Hematopoietic multipotent progenitor cell treated with erythropoietin and hydrocortisone succinate and interleukin-3 and kit ligand, for 15 days (in vitro differentiated cells): ENCODE measurements at places on chromosomes 2 and 18.

- DNase-seq = no peak
Observed at GRCh38 chr2:176082824-176083751, 674 bp downstream of the EVX2 start.

DNA sequence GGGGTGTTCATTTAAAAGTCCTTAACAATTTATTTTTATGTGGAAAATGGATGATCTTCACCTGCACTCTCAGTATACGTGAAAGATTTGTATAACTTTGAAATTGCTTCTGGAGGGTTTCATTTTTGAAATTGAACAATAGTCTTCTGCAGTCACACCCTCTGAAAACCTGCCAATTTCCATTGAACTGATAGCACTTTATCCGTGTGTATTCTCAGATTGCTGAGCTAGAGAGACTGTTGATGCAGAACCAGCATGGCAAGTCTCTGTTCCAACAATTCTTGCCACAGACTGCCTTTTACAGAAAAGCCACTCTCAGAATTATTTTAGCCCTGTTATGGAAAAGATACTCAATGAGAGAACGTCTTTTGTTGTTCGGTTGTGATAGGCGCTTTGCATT lies 6.6 kb upstream of the GULP1 start:
- no peak for DNase-seq

DNA sequence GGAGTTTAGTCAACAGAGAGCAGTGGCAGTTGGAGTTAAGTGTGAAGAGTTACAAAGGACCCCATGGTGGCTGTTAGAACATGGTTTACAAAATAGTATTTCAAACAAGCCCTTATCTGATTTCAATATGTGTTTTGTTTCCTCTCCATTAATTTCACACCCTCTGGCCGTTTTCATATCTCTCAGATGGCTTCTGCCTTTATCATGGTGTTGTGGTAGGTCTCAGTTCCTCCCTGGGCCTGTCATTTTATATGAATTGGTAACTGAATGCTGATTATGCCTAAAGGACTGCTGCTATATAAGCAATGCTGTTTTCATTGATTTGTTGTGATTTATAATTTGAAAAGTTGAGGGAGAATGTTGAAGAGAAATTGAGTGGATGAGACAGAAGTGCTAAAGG lies 686.7 kb downstream of the NYAP2 start:
- DNase-seq = no peak

DNA sequence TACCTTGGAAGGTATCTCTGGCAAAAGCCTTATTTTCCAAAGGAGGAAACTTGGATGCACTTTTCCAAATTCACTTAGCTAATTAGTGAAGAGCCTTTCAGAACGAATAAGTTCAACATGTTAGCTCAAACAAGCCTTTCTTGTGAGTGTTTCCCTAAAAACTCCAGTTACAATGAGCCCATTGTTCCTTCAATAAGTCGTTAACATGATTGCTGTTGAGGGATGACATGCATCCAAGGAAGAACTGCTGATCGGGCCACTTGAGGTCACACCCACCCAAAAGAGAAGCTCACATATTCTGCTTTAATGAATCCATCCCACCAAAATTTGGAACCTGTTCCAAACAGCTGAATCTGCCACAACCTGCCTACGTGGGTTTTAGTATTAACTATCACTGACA lies 48.1 kb upstream of the SLC35G4 start:
- no peak for DNase-seq
